ENCODE measurements at places on chromosomes 2 and 18.
A peak's percentile ranks its signal among the peaks of the same experiment; 100 is the strongest.

GRCh38 chr2:213227458-213227857, 56.8 kb upstream of the SPAG16 start:
- DNase-seq, result no peak

- no peak for DNase-seq
Measured at GRCh38 chr18:22822024-22822423, 111.1 kb upstream of the RBBP8 start.

DNA sequence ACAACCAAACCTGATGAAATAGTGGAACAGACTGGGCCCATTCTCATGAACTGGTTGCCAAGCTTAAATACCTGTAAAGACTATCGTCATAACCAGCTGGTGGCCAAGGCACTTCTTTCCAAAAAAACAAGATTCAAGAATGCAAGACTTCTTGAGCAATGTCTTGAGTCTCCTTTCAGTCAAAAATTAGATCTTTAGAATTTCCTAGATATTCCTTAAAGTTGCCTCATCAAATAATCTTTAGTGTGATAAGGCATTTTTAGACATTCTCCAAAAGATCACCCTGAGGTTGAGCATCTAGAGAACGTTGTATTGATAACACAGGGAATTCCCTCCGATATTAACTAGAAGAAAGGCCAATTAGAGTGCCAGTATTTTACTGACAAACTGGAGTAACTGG, 236.4 kb upstream of the MEX3C start:
- no peak for DNase-seq

DNA sequence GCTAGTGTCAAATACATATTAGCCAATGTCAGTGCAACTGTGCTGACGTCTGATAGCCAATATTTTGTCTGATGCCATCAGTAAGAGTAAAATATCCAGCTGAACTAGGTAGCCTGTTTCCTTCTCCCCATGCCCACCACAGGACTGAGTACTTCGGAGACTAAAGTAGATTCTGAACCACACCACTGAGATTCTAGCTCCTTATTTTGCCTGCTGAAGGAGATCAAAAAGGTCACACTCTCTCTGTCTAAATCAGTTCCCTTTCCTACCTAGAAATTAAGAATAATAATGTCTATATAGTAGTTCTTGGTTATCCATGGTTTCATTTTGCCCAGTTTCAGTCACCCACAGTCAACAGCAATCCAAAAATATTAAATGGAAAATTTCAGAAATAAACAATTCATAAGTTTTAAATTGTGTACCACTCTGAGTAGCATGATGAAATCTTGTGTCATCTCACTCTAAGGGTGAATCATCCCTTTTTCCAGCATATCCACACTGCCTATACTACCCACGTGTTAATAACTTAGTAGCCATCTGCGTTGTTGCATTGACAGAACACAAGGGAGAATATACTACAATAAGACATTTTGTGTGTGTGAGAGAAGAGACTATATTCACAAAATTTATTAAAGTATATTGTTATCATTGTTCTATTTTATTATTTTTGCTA, 1043.3 kb upstream of the PIK3C3 start:
- DNase-seq, result no peak

GRCh38 chr18:69787825-69788547, 159.7 kb downstream of the CD226 start:
- no peak for DNase-seq

GRCh38 chr2:11492720-11493119, 26.8 kb upstream of the E2F6 start:
- DNase-seq, result no peak

DNA sequence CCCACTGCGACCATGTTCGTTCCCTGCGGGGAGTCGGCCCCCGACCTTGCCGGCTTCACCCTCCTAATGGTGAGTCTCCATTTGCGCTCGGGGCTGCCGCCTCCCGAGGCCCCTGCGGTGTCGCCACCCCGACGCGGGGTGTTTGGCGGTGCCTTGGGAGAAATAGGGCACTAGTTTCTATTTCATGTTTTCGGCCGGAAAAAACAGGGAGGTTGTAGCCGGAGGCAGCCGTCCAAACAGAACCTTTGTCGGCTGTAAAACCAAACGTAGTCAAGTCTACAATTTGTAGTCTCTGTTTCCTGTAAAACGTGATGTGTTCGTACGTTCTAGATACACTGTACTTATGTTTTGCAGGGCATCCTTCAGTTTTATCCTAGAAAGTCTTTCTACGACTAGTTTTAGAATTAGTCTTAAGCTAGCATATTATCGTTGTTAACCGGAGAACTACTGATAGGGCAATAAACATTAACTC, 290 bp downstream of the PSMG2 start:
- no peak for DNase-seq

- no peak for DNase-seq
Measured at GRCh38 chr2:225911019-225911418, 511.5 kb downstream of the NYAP2 start.

DNA sequence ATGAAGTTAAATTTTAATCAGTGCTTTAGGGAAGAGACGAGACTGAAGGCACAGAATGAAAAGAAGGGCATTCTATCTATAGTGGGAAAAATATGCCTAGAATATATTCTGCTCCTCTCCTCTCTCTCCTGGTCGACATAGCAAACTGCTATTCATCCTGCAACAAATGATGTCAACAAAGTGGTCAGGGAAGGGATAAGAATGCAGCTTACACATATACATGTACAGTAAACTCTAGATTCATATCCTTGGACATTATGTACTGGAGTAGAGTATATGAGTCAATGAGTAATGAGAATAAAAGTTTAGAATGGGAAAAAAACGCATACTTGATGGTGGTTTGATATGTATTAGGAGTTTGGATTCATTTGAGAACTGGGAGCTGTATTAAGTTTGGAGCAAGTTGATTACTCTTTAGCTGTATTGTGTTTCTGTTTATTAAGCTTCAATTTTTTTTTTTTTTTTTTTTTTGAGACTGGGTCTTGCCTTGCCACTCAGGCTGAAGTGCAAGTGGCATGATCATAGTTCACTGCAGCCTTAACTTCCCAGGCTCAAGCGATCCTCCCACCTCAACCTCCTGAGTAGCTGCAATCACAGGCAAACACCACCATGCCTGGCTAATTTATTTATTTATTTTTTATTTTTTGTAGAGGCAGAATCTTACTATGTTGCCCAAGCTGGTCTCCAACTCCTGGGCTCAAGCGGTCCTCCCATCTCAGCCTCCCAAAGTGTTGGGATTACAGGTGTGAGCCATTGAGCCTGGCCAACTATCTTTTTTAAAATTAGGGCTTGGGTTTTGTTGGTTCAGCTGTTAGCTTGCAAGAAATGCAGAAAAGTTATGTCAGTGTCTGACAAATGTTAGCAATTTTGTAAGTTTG, 53.8 kb downstream of the STAT1 start:
- no peak for DNase-seq

- no peak for DNase-seq
Measured at GRCh38 chr2:163324677-163325076, 411.1 kb downstream of the FIGN start.

DNA sequence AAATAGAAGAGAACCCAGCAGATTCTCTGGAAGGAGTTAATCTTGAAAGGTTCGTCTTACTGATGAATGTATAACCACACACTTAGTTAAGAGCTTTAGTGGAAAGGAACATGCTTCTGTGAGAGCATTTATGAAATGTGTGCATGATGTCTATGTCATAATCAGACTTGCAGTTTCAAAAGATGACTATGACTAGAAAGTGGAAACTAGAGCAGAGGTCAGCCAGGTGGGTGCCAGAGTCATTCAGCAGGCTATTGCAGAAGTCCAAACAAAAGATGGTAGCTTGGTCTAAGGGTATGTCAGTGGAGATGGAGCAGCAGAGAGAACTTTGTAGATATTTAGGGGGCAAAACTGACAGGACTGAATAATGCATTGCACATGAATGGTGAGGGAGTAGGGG, 825.8 kb downstream of the DCC start:
- no peak for DNase-seq

- DNase-seq, result no peak
Measured at GRCh38 chr2:67965246-67965645, 97.6 kb downstream of the C1D start.

- DNase-seq, result no peak
Measured at GRCh38 chr2:100782380-100782878, 37.5 kb upstream of the NPAS2 start.

GRCh38 chr2:55999231-55999630, 75.6 kb upstream of the EFEMP1 start:
- no peak for DNase-seq

GRCh38 chr18:73462092-73462491, 594.3 kb upstream of the NETO1 start:
- no peak for DNase-seq

GRCh38 chr2:32498306-32498705, 129.5 kb upstream of the TTC27 start:
- DNase-seq, result no peak

GRCh38 chr2:142330458-142330857, 199.6 kb upstream of the LRP1B start:
- no peak for DNase-seq

DNA sequence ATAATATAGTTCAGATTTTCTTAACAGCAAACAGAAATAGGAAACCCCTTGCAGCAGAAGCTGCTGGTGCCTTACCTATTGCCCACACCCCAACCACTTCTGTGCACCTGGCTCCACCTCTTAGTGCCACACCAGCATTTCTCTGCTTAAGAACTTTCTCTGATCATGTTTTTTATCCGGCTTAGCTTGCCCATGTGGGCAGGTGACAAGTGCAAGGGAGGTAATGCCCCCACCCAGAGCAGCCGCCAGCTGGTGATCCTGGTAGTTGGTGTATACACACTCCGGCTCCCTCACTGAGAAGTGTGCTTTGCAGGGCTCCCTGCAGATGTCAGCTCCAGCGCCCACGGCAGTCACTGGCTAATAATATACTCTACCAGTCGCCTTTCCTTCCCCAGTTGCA, 126.3 kb downstream of the ALPK2 start:
- DNase-seq, result no peak

DNA sequence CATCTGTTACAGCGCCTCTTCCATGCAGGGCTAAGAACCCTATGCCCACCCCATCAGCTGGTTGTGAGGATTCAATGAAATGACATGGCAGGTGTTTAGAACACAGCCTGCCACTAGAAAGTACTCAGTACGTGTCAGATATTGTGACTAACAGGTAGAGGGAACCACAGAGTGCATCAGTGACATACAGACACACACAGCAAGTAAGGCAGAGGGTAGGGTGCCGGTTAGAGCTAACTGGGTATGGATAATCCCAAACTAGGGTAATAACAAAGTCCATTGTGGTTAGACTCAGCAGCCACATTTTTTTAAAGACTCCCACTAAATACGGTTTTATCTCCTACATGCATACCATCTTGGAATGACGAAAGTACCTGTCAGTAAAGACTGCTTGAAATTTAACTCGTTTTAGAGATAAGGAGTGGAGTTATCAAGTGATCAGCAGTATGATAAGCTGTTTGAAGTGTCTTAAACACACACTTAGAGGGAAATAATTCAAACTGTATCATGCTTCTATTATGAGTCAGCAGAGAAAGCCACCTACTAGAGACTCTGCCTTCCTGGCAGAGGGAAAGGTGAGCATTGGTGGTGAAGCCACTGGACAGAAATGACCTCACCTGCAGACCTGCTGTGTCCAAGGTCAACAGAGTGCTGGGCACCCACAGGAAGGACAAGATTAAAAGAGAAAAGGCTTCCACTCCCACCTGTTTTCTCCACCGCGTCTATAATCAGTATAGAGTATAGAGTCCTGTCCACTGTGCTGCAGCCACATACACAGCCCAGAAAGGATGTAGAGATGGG, 20.6 kb downstream of the MPPE1 start:
- no peak for DNase-seq

GRCh38 chr2:205807758-205808157, 125.5 kb downstream of the NRP2 start:
- no peak for DNase-seq

- DNase-seq, result peak; percentile 11
Measured at GRCh38 chr18:12921178-12921577, 26.6 kb upstream of the SEH1L start.

- no peak for DNase-seq
Measured at GRCh38 chr2:224182498-224182897, 143.4 kb upstream of the SERPINE2 start.

- DNase-seq, result no peak
Measured at GRCh38 chr2:48572816-48573215, 42.9 kb downstream of the STON1 start.

GRCh38 chr18:55877321-55877720, 289.3 kb upstream of the TCF4 start:
- DNase-seq, result no peak

DNA sequence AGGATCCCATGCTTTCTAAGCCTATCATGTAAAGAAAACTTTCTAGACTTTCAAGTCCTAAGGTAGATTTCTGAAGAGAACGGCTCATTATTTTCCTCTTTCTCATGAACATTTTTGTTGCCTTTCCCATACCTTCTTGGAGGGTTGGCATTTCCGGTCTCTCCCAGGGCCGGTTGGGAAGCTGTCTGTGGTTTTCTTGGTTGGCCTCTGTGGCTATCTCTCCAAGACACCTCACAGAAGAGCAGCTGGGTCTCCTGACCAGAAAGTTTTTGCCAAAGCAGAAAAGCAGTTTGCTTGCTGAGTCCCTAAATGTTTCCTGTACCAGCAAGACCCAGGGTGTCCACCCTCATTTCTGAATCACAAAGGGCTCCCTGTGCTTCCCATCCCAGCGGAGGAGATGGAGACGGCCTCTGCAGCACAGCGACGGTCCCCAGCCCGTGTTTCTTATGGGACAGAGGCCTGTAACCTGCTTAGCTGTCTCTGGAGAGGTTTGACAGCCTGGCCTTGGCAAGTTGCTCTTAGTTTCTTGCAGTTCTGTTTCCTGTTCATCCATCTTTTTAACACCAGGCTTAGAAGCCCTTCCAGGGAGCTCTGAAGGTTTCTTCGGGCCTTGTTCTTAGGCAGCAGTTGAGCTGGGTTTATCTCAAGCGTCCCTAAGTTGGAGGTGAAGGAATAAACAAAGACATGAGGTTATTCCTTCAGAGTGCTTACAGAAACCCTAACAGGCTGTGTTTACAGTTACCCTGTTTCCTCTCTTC, 39.8 kb downstream of the GREB1 start:
- DNase-seq, result no peak

- DNase-seq, result no peak
Measured at GRCh38 chr18:79515944-79516351, 120.2 kb downstream of the NFATC1 start.

DNA sequence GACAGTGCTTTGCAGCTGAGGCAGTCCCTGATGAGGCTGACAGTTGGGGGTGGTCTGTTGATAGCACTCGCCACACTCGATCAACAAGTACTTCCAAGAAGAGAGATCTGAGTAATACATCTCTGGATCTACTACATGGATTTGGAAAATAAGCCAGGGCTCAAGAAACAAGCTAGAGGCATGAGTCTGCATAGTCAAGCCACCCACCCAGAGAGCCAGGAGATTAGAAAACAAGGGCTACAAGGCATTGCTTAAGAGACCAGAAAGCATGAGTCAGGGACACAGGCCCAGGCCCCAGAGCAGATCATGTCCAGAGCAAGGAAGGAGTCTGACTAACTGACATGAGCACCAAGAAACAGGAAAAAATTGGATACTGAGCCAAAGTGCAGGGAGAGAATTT, 196.9 kb upstream of the CWC22 start:
- DNase-seq, result no peak
